ENCODE measurements at places on chromosomes 3 and 15.

DNA sequence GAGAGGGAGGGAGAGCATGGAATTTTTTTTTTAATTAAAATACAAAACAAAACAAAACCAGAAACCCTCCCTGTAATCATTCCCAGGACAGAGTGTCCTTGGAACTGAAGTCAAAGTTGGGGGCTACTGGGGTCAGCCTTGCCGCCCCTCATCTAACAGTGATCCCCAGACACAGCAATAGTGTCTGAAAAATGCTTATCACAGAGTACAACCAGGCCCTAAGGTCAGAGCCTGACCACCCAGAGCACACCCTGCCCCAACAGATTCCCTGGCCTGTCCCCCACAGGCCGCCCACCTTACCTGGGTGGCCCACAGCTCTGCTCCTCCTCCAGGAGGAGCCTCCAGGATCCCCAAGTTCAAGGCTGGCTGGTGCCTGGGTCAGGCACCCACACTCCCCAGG is 101.6 kb upstream of the LINGO1 start:
- DNase-seq = no peak

GRCh38 chr3:177642804-177643125 is 445.5 kb upstream of the TBL1XR1 start:
- DNase-seq = no peak

DNA sequence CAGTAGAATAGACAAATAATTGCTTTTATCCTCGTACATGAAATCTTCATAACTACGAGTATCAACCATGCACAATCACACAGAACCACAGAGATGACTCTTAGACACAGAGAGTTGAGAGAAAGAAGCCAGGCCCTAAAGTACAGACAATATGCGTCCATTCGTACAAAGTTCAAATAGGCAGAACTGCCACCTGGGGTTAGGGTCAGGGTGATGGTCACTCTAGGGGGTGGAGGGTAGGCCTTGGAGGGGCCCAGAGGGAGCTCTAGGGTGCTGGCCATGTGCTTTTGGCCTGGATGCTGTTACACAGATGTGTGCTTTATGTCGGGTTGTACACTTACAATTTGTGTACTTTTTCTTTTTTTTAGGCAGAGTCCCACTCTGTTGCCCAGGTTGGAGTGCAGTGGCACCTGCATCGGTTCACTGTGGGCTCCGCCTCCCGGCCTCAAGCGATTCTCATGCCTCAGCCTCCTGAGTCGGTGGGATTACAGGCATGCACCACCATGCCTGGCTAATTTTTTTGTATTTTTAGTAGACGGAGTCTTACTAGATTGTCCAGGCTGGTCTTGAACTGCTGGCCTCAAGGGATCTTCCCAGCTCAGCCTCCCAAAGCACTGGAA is 65.9 kb upstream of the KLF13 start:
- DNase-seq = no peak

DNA sequence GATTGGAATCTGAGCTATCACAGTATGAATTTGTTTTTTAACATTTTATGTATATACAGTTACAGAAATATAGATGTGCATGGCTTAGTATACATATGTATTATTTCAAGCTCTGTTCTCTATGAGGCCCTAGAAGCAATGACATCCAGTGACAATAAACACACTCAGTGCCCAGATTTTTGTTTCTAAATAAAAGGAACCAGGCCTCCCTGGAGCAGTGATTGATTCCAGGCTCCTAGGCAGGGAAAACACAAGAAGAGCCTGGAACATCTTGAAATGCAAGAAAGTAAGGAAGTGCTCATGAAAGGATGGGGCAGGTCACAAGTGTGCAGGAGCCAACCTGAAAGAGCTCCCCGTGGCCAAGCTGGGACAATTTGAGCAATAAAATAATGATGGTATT is 18.5 kb upstream of the CGNL1 start:
- DNase-seq = no peak

DNA sequence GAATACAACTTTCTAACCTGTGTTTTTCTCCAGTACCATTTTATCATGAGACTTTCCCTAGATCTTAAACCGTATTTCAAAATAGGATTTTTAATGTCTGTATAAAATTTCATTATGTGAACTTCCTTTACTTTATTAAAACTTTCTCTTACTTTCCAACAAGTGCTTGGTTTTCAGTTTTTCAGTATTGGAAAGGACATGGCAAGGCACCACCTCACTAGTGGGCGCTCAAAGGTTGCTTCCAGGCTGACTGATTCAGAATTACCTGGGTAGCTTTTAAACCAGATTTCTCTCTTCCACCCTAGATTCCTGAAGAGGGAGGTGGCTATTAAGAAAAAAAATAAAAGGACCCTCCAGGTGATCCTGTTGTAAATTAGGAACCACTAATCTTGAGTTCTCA is 236.6 kb downstream of the SOX2 start:
- DNase-seq = no peak

DNA sequence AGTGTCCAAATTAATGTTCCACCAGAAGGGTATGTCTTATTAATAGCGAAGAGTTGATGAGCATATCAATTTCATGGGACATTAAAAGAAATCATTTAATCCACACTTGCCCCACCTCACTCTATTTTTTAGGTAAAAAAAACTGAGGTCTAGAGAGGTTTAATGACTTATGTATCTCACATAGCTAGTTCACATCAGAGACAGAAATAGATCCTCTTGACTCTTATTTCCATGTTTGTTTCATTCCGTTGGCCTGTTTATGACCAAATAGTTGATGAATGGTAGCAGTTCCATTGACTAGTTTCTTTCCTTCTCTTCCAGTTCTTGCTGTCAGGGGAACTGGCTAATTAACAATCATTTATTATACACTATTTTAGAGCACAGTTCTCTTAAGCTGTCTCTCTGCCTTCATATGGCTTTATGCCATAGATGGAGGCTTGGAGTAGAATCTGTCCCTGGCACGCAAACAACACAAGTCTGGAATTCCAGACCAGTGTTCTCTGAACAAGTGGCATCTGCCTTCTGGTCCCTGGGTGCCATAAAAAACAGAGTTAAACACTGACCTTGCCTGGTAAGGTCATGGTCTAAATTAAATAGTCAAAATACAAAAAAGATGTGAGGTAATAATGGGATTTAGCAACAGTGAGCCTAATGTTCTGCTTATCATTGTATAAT is 220.0 kb upstream of the CGNL1 start:
- no peak for DNase-seq

DNA sequence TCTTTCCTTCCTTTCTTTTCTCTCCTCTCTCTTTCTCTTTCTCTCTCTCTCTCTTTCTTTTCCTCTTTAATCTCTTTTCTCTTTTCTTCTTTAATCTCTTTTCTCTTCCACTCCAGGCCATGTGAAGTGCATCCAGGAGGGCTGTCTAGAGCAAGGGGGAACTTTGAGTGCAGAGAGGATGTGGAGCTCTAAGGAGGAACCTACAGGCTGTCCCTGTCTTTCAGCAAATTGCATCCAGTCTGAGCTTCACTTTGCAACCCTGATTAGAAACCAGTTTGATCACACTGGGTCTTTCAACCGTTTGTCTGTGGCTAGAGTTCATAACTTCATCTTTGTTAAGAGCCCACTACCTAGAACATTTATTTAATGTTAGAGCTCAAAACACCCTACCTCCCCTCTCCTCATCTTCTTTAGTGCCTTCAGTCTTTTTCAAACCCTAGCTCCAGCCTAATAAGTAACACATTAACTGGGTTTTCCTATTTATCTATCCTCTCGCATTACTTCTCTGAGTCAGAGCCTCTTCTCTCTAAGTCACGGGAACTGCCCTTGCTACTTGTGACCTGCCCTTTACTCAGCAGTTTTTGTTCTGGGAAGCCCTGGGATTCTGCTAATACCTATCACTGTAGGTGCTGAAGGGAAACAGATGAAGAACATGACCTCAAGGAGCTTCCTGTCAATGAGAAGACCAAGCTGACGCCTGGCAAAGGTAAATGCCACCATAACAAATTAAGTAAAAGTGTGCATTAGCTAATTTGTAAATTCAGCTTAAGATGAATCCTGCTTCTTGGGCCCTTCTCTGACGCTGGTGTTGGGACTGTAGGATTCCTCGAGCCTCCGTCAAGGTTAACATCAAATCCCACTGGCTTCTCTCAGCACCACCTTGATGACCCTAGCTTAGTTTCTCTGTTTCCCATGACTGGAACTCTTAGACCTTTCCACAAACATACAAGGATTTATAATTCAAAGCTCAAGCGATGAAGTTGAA is at the start of gene GCNT3:
GCNT3 (plus strand) TSS at position 508 of the 985 bp plus-strand sequence. CDS start 6,456 bp downstream, outside the sequence.
- no peak for DNase-seq

DNA sequence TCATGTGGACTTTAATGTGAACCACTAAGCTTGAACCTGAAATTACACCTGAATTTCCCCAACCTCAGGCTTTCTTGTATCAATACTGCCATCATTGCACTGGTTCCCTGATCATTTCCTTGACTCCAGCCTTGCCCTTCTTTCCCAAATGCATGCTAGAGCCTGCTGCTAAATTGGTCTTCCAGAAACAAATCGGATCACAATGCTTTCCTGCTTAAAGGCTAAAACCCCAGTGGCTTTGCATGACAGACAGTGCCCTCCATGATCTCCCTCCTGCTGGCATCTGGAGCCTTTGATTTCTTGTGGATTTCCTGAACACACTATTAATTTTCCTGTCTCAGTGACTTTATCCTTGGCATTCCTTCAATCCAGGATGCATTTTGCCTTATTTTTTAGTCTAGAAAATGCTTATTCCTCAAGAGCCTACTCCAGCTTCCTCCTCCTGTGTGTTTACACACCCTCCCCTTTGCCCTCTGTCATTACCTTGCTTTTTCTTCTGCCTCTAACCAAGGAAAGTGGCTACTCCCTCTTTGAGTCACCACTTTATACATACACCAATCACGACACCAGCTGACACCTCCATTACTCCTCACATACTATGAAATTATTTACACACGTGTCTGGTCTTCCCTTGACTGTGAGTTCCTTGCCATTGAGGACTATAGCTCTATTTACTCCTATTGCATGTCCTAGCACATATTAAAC is 214.6 kb downstream of the KCNAB1 start:
- DNase-seq = no peak

- DNase-seq = no peak
Measured at GRCh38 chr15:98720577-98721565, 72.5 kb downstream of the IGF1R start.

DNA sequence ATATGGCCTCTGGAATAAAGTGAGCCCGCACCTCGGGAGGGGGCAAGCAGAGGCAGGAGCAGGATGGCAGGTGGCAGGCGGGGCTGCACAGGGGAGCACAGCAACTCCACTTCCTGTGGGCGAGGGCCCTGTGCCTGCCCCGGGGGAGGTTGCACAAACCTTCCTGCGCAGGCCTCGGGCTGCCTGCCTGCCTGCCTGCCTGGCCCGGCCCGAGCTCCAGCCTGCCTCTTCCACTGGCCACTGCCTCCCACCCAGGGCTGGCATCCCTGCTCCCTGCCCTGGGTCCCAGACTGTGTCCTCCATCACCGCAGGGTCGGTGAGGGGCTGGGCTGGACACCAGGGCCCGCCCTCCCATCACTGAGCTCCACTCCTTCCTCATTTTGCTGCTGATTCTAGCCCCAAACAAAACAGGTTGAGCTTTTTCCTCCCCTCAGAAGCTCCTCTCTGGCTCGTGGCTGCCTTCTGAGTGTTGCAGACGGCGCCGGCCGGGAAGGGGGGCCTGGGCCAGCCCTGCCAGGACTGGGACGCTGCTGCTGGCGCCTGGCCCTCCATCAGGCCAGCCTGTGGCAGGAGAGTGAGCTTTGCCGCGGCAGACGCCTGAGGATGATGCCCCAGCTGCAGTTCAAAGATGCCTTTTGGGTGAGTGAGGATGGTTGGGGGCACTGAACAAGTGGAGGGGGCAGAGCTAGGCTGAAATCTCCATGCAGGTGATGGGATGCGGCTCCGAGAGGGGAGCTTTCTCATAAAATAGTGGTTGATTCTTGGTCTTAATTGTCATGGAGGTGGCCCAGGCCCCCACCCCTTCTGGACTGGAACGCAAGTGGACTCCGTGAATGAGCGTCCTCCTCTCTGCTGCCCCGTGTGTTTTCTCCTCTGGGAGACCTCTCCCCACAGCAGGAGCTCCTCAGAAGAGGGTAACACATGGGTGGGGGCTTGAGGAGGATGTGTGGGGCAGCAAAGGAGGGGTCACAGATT is at the start of gene PSTPIP1:
PSTPIP1 (plus strand) TSS at position 156 of the 975 bp plus-strand sequence; CDS start at position 604, 448 bp downstream.
- peak; percentile 53 for DNase-seq

DNA sequence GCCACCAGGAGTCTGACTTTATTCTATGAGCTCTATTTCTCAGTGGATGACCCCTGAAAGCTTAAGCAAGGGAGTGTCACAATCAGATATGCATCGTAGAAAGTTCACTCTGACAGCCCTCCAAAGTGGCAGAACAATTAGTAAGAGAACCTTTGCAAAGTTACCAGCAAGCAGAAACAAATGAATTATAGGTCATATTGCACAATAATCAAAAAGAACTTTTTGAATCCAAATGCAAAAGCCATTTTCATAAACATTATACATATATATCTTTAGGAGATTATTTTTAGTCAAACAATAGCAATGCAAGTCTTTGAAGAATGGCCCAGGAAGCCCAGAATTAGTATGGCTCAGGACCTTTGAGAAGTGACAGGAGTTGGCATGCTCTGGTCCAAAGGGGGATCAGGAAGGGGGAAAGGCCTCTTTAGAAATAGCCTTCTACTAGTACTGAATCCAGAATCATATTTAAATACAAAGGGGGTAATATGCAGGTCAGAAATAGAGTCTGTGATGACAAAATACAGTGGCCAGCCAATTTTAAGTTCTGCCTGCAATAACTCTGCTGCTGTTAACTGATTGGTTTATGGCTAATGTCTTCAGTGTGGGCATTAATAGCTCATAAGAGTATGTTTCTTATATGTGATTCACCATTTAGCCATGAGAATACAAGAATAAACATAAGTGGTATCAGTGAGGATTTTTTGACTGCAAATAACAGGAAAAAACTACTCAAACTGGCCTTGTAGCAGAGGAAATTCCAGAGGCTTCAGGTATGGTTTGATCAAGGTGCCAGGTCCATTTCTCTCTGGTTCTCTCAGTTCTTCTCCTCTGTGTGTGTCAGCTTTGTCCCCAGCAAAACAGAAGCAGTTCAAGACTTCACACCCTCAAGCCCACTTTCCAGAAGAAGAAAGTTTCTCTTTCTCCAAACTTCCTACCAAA is 17.0 kb upstream of the ITGB5 start:
- DNase-seq = no peak

DNA sequence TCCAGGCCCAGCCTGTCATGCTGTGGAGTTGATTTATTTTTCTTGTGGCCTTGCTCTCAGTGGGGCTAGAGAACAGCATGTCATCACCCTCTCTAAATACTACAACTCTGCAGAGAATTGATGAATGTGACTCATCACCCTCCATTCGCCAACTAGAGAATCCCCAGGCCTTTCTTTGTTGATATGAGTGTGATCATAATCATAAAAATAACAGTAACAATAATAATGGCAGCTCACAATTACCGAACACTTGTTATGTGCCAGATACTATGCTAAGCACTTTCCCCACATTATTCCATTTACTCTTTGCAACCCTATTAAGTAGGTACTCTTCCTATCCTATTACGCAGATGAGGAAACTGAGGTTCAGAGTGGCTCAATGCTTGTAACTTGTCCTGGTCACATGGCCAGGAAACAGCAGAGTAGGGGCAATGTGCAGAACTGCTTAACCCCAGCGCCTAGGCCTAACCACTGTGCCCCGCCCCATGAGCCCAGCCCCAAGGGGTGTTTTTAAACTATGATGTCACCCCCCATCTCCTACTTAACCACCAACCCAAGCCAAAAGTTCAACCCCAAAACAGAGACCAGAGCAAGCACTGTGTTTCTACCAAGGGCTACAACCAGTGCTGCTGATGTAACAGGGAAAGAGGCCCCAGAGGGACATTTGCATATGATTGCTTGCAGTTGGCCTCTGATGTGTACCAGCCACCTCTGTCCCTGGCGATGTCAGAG is 104.5 kb downstream of the ADCY5 start:
- no peak for DNase-seq

Data from T-helper 9 cell (primary cell).